NCI-H2227 treated with DMSO at 0.1 percent for 48 hours (cell line): ENCODE measurements at places on chromosomes 6 and 20.

DNA sequence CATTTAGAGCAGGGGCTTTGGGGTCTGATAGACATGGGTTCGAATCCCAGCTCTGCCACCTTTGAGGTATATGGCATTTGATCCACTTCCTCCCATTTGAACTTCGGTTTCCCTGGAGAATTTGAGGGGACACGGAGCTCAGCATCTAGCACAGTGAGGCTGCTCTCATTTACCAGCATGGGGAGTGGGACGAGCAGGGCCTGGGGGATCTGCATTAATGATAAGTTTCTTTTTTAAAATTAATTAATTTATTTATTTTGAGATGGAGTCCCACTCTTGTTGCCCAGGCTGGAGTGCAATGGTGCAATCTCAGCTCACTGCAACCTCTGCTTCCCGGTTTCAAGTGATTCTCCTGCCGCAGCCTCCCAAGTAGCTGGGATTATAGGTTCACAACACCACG lies 52.6 kb downstream of the VSTM2L start:
- no peak for DNase-seq

DNA sequence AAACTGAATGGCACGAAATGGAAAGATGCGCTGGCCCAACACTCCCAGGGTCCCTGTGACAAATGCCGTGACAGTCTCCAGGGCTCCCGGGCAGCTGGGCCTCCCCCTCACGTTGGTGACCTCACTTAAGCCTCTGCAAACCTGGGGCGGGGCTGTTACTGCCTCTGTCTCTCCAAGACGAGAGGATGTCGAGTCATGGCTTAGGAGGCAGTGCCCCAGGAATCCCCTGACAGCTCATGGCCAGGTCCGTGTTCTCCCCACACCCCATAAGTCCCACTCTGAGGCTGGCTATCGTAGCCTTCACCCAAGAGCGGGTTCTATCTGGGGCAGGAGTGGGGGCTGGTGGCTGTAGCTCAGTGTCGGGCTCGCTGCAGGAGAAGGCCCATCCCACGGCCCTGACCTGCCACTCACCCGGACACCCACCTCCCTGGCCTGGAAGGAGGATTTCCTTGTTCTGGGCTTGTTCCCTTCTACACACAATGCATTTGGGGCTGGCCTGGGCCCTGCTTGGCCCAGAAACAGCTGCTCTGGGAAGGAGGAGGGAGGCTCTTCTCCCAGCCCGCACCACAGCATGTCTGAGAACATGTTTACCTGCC lies 5.6 kb upstream of the RPS21 start:
- DNase-seq: no peak

DNA sequence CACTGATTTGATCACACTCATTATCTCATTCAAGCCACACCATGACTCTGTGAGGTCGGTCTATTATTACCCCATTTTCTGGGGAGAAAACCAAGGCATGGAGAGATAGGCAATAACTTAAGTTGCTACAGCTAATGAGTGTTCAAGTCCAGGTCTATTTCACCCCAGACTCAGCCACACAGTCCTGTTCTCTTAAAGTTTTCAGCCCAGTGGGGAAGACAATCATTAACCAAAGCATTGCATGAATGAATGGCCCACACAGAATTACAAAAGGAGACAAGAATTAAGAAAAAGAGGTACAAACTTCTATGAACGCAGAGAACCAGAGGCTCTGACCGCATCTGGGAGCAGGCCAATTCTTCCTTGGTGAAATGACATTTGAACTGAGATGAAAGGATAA lies 7.1 kb downstream of the BPI start:
- DNase-seq: no peak

- DNase-seq: no peak
Measured at GRCh38 chr6:105894556-105894955, 191.6 kb upstream of the PRDM1 start.

DNA sequence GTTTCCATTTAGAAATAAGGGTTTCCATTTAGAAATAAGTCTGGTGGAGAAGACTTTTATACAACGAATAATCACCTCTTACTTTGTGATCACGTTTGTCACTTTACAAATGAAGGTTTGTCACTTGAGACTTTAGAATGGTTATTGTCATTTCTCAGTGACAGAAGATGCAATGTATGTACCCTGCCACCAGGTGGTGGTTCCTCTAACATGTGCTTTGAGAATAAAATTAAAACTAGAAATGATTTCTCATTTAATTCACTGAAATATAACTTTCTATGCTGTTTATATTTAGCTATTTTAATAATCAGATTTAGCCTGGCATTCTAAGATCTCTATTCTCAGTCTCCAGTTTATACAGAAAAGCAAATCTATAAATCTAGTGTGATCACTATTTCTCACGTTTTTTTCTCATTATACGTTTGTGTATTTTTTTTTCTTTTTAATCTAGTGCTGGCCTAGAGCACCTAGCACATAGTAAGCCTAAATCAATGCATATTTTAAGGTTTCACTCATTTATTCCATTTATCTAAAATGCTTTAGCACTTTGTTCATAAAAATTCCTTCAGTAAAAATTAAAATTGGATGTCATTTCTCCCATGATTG lies 57.4 kb upstream of the TFAP2D start:
- DNase-seq: no peak

DNA sequence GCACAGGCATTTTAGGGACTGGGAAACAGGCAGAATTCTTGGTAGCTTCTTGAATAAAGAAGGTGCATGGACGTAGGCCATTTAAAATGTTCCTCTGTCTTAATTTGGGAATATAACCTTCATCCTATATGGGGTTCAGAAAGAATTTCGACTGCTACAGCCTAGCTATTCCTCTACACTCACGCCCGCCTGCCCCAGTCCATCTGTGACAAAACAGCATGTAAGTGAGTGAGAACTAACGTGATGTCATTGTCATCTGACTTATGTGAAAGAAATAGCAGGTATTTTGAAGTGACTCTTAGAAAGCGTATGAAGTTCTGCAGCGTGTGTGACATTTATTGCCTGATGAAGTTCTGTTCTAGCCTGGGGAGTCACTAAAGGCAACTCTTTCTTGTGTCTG lies 52.2 kb upstream of the SLC22A1 start:
- no peak for DNase-seq

- DNase-seq: no peak
Measured at GRCh38 chr6:93784794-93785693, 365.7 kb upstream of the EPHA7 start.

GRCh38 chr6:125728739-125729138 lies 20.7 kb upstream of the HEY2 start:
- no peak for DNase-seq

- DNase-seq: no peak
Measured at GRCh38 chr6:44494011-44494501, 106.5 kb downstream of the CDC5L start.

DNA sequence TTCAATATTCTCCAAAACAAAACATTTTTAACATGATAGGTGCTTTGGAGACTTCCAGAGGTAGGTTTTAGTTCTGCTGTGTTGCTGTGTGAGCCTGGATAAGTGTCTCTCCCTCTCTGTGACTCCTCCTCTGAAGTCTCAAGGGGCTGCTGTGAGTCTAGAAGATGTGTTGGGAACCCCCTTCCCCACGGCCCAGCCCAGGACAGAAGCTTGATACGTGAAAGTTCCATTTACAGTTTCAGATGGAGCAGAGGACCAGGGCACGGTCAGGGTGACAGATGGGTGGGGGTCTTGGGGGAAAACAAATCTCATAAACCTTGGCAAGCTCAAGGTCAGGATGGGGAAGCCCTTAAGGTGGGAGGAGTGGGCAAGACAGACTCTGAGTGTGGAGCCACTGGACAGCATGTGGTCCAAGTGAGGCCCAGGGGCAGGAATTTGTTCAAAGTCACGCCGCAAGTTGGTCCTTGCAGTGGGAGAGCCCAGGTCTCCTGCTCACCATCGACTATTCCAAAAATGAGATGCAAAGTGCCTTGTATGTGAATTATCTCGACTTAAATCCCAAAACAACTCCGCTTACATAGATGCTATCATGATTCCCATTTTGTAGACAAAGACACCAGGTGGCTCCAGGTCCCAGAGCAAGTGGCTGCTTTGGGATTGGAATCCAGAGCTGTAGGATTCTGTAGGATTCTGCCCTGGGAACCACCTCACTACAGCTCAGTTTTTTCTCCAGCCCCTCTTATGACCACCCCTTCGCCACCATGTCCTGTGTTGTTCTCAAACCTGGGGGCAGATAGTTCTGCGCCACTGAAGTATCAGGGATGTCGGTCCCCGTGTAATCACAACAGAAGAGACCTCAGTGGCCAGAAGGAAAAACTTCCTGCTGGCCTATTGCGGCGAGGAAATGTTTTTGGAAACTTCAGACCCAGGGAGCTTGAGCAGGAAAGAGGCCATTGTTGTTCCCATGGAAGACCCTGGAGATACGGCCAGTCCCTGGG lies 1.9 kb downstream of the TGM2 start:
- DNase-seq: no peak

GRCh38 chr20:49675368-49676151 lies 38.1 kb downstream of the B4GALT5 start:
- no peak for DNase-seq

- DNase-seq: no peak
Measured at GRCh38 chr20:3995749-3996320, 19.5 kb downstream of the RNF24 start.

DNA sequence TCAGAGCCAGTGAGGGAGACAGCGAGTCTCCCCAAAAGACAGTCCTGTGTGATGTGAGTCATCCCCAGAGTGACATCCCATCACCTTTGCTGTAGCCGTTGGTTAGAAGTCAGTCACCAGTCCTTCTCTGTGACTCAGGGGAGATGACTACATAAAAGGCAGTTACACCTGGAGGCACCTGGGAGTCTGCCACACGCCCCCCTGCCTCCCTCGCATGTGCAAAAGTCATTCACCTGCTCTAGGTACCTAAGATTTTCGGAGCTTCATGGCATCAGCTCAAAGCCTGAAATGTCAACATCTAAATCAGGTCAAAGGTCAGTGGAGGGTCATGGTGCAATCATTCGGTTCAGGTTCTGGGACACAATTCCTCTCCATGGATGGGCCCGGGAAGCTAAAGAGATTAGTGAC lies 50.3 kb downstream of the PRR18 start:
- no peak for DNase-seq

GRCh38 chr6:130118236-130118635 lies 99.9 kb downstream of the L3MBTL3 start:
- no peak for DNase-seq

GRCh38 chr6:9307786-9308185 lies 872.4 kb upstream of the SLC35B3 start:
- DNase-seq: no peak
